Activated CD4-positive, CD25-positive, alpha-beta regulatory T cell treated with anti-CD3 and anti-CD28 coated beads, Interleukin-2, amount 50 U/mL, for 24 hours (primary cell): ENCODE measurements at places on chromosomes 16 and 17.

GRCh38 chr17:65688307-65688706 lies 126.9 kb upstream of the AXIN2 start:
- ATAC-seq = no peak

DNA sequence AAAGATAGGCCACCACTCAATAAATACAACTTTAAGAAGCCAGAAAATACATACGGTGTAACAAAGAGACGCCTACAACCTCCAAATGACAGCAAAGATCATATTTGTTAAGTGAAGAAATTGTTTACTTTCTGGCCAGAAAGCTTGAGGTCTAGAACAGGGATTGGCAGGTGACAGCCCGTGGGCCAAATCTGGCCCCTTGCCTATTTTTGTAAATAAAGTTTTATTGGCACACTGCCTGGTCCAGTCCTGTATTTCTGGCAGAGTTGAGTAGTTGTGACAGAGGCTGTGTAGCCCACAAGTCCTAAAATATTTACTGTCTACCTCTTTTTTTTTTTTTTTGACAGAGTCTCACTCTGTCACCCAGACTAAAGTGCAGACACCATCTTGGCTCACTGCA lies 3.4 kb upstream of the CLEC19A start:
- ATAC-seq = no peak

DNA sequence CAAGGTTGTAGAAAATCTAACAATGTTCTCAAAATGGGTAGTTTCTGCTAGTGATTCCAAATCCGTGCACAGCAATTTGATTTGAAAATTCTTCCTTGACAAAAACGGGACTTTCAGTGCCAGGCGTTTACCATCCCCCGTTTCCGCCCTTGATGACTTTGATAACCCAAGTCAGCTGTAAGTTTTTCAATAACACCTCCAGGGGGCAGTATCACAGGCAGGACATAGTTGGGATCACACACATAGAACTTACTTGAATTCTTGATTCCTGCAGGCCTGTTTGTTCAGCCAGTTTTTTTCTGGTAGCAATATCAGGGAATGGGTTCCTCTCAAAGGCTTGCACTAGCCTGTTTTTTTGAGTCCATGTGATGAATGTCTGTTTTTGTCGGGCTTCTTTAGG lies 5.6 kb downstream of the DUXB start:
- no peak for ATAC-seq

GRCh38 chr17:53792997-53793396 lies 29.7 kb upstream of the KIF2B start:
- no peak for ATAC-seq

- ATAC-seq = no peak
These were observed 5.7 kb downstream of the WSCD1 start for GRCh38 chr17:6075845-6076244.

DNA sequence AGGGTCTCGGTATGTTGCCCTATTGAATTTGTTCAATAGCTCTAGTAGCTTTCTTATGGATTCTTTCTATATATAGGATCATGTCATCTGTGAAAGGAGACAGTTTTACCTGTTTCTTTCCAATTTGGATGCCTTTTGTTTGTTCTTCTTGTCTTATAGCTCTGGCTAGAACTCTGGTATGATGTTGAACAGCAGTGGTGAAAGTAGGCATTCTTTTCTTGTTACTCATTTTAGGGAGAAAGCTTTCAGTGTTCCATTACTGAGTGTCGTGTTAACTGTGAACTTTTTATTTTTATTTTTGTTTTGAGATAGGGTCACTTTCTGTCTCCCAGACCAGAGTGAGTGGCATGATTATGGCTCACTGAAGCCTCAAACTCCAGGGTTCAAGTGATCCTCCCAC lies 21.2 kb downstream of the EFCAB5 start:
- no peak for ATAC-seq

- no peak for ATAC-seq
These were observed 5.2 kb downstream of the SLC4A1 start for GRCh38 chr17:44262654-44263225.

DNA sequence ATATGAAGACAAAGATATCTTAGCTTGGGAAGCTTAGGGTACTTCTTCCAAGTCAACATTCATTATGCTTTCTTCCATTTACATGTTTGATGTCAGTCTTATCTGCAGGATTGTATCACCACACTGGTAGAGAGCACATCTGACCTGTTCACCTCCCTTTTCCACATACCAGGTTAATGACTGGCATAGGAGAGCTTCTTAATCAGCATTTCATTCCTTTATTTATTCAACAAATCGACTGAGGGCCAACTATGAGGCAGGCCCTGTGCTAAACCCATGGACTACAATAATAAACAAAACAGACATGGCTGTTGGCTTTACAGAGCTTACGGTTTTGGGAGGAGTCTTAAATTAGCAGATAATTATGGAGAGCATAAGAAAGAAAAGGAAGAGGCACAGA lies 378.1 kb upstream of the CDH11 start:
- ATAC-seq = no peak

GRCh38 chr16:86033016-86033474 lies 134.1 kb downstream of the IRF8 start:
- ATAC-seq = no peak

GRCh38 chr17:9436630-9437029 lies 139.0 kb downstream of the STX8 start:
- no peak for ATAC-seq

GRCh38 chr17:49297141-49297540 lies 64.9 kb downstream of the ZNF652 start:
- no peak for ATAC-seq
